ENCODE measurements at places on chromosomes 1 and 21.
A peak's percentile ranks its signal among the peaks of the same experiment; 100 is the strongest.

GRCh38 chr1:61156576-61157467 is 74.5 kb downstream of the NFIA start:
- DNase-seq = no peak

GRCh38 chr1:219564109-219564508 is 48.8 kb downstream of the ZC3H11B start:
- DNase-seq = no peak

GRCh38 chr1:109527098-109527811 is 12.4 kb upstream of the GPR61 start:
- DNase-seq = no peak

GRCh38 chr1:204544321-204544720 is 28.1 kb downstream of the MDM4 start:
- DNase-seq = peak; percentile 12

DNA sequence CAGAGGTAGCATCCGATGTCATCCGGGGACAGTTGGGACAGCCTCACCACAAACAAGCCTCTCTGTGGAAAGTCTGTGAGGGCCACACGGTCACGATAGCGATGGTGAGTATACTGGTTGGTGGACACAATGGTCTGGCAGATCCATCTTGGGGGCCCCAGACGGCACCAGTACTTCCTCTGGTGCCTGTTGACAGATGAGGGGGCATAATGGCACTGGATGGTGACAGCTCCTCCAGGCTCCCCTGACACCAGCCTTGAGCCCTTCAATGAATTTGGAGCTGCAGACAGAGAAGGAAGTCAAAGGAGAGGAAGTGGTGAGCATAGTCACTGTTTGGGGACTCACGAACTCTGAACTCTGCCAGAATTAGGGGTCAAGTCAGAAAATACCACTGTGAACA is 8.0 kb downstream of the FCAMR start:
- no peak for DNase-seq

DNA sequence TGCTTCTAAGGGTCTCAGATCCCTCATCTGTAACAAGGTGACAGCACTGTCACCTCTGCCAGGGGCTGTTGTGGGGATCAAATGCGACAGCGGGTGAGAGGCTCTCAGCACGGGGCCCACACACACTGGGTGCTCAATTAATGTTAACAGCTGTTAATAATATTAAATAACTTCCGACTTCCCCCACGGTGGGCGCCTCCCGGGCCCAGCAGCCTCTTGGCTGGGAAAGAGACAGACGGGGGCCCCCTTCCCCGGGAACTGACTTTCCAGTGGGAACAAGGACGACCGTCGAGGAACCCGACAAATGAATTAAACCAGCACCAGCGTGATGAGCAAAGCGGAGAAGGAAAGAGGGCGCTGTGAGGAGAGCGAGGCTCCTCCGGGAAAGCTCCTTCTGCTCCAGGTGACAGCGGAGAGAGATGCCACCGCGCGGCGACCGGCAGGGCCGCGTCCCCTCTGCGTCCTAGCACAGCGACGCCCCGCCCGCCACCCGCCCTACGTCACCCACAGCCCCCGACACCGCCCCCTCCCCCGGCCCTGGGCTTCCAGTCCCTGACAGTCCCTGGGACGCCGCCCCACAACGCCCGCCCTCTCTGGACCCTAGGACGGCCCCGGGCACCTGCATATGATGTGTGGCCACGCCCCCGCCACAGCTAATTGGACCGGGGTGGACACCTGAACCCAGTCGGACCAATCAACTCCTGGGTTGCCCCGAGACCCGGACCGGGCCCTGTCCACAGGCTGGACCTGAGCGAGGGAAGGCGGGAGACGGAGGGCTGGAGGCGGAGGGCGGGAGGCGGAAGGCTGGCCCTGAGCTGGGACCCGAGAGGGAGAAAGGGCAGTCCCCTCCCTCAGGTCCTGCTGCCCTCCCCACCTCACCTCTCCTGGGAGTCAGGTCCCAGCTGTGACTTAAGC is 38.2 kb downstream of the MATN1 start:
- DNase-seq = no peak

GRCh38 chr21:29365661-29366265 is 67.0 kb downstream of the BACH1 start:
- DNase-seq = no peak

DNA sequence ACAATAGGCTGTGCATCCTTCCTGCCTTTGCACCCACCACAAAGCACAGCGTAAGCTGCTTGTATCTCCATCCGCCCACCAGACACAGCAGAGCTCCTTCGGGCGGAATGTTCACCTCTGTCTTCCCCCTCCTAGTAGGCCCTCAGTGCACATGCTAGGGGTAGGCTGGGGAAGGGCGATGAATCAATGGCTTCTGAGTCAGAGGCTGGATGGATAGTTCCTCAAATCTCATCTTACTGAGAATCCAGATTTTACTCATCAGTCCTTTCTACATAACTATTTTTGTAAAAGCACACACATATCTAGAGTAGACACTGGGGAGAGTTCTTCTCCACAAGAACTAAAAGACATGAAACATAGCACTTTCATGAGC is 73.8 kb downstream of the BCAR3 start:
- peak; percentile 59 for DNase-seq

- DNase-seq = no peak
Observed at GRCh38 chr1:29338908-29339575, 102.7 kb downstream of the PTPRU start.

DNA sequence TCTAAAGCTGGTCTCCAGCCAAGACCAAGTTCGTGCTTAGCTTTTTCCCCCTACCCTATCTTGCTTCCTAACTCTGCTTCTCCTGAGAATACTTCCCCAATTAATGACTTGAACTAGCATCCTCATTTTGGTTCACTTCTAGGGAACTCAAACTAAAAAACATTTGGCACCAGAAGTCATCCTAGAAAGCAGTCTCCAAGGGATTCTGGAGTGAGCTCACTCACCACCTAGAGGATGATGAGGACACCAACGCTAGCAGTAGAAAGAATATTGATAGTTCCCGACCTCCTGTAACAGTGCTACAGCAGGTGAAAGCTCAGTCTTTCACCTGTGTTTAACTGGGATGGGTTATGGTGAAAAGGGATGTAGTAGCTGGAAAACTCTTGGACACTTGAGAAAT is 4.7 kb upstream of the PSMB2 start:
- DNase-seq = no peak

- peak; percentile 45 for DNase-seq
Observed at GRCh38 chr1:56139836-56140235, 439.5 kb downstream of the PLPP3 start.

GRCh38 chr1:115781343-115781742 is 12.8 kb upstream of the CASQ2 start:
- peak; percentile 76 for DNase-seq

GRCh38 chr21:42350318-42350910 is 380 bp downstream of the TFF2 start:
- DNase-seq = no peak

- no peak for DNase-seq
Observed at GRCh38 chr21:36539434-36540150, 59.7 kb upstream of the CLDN14 start.

- no peak for DNase-seq
Observed at GRCh38 chr1:213409971-213410370, 358.9 kb downstream of the RPS6KC1 start.

GRCh38 chr1:17630048-17630830 is 90.7 kb downstream of the ARHGEF10L start:
- DNase-seq = no peak

DNA sequence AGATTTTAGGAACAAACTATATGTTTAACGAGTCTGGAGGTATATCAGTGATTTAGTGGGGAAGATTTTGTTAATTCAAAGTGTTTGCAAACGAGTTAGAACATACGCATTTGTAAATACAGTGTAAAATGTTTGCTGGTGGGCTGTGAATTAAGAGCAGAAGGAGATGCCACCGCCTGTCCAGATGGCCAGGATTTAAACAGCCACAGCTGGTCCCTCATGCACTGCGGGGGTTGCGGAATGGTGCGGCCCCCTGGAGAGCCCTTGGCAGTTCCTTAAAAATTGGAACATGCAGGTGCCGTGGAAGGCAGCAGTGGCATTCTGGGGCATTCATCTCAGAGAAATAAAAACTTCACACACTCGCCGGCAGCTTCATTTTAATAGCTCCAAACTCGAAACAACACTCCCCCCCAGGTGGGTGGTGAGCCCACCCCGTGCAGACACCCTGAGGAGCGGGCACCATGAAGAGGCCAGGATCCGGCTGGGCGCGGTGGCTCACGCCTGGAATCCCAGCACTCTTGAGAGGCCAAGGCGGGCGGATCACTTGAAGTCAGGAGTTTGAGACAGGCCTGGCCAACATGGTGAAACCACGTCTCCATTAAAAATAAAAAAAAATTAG is 3.5 kb upstream of the C1orf159 start:
- no peak for DNase-seq

DNA sequence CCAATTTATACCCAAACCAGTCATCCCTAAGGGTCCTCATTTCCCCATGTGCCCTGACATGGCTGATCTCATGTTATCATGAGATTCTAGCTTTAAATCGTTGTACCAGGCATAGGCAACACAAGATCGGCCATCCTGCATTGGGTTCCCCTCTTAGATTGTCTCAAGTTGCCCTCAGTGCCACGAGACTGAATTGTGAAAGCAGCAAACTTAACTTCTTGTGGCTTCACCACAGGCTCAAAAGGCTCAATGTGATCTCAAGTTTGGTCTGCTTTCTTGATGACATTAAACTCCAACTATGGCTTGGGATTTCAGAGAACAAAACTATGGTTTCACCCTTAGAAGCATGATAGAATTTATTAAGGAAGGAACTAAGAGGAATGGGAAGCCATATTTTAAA is 168.5 kb upstream of the SYT6 start:
- DNase-seq = no peak

DNA sequence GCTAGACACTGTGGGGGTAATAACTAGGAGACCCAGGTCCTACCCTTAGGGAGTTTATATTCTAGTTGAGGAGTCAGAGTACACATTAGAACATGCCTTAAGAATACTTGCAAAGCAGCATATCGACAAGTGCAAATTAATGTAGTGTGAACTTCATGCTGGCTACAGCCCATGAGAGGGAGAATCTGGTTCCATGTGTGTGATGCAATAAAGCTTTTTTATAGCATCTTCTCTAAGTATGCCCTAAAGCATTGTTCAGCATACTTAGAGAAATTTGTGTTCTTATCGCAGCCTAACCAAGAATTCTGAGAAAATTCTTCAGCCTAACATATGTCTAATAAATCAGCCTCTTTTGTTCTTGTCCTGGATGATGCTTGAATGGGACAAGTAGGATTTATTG is 95.5 kb downstream of the SDCCAG8 start:
- DNase-seq = no peak

DNA sequence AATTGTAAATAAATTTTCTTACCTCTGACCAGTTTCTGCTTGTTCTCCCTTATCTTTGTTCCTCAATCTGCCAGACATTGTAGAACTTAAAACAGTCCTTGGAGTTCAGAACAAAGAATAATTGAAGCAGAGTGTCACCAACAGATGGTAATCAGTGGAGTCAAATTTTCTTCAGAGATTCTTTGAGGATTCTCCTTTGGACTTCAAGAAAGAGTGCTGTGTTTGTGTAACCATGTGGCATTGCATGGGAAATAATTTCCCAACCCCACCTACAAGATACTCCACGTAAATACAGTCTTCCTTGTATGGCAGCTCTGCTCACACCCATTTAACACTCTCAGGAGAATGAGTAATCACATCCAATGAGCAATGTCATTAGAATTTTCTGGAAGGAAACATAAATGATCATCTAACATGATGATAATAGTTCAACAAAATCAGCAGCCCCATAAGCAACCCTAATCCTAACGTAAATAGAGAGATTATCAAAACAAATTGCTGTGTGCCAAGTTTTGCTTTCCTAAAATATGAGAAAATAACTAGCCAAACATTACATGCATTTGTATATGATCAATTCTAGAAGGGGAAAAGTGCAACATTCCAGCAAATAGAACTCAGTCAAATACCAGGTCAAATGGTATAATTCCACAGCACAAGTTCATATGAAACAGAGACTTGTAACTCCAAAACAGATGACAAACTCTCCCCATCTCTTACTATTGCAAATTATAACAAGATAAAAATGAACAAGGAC is 6.9 kb upstream of the DENND1B start:
- DNase-seq = peak; percentile 39

DNA sequence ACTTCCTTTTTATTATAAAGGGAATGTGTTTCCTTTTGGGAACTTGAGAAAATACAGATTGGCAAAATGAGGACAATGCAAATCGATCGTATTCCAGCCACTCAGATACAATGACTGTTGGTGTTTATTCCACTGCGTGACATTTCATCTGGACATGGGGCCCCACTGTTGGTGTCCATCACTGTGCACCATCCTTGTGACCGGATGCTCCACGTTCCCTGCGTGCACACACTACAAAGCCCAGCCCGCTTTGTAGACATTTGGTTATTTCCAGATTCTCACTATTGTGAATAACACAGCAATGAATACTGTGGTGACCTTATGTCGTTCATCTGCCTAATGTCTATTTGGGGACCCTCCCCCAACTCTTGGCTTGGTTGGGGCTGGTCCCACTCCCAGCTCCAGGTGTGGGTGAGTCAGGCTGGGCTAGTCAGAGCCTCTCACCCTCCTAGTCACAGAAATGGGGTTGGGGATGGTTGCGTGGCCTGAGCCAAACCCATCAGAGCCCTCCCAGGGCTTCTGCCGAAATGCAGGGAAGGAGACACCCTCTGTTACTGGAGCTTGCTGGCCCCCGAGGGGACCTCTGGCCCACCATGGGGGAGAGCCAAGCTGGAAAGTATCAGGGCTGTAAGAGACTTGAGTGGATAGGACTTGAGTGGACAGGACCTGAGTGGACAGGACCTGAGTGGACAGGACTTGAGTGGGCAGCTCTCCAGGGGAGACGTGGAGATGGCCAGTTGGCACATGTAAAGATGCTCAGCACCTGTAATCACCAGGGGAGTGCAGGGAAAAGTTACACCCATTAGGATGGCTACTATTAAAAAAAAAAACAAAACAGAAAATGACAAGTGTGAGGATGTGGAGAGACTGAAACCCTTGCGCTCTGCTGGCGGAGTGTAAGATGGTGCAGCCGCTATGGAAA is 57.1 kb upstream of the ADARB1 start:
- no peak for DNase-seq

DNA sequence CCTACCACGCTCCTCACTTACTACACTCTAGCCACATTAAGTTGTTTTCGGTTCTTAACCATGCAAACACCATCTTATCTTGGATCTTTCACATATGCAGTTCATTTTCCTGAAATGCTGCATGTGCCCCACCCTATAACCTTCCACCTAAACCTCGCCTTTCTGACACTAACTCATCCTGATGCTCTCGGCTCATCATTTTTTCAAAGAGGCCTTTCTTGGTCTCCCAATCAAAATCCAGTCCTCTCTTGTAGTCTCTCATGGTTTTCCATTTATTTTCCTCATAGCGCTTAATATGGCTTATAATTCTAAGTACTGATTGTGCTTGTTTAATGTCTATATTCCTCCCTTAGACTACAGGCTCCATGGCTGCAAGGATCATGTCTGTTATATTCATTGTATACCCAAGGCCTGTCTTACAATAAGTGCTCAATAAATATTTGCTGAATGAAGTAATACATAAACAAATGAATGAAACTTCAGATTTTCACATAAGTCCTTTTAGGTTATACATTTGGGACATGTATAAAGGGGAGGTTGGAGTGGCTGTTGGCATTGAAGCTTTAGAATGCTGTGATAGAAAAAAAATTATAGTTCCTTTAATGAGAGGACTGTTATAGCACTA is 79.2 kb upstream of the CDC42BPA start:
- no peak for DNase-seq

GRCh38 chr1:204979891-204980649 is 62.9 kb upstream of the CNTN2 start:
- DNase-seq = no peak

Measured in fibroblast of upper back skin (primary cell).